ENCODE measurements at places on chromosomes 2 and 18.

DNA sequence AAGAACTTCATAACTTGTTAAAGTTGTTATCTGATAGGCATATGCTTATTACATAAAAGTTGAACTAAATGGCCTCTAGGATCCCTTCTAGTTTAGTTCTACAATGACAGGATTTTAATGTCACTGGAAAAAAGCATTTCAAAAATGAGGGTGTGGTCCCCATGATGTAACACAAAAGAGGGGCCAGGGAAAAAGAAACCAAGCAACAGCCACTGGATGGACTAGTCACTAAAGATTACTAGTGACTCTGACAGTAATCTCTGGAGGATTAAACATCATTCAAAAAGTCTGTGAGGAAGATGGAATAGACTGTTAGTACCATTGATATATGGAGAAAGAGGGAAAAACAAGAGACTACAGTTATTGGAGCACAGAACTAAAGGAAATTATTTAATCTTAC, 22.6 kb downstream of the SEPTIN10 start:
- DNase-seq, result no peak

DNA sequence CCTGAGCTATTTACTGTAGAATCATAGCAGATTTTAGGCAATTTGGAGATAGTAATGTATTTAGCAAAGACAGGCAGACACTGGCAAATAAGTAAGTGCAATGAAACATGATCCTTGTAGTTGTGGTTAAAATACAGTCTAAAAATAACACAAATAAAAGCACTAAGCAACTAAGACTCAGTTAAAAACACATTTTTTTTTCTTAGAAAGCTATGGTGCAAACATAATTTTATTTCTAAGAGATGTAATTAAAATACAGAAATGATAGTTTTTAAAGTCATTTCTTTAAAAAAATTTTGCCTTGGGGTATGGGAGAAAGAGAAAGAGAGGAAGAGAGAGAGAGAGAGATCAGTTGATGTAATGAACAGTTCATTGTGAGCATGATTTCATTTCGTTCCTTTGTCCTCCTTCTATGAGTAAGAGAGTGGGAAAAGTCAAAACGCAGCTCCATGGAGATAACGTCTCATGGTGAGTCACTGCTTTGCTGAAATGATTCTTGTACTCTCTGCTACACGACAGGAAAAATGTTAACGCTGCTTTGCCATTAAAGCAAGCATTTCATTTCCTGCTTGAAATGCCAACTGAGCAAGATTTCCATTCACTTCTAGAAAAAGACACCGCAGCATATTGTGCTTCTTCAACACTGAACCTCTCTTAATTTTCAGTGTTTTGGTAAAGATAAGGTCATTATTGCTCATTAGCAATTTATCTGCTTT, 61.3 kb upstream of the PGAP1 start:
- DNase-seq, result peak; percentile 20

GRCh38 chr2:47661310-47661709, 121.6 kb upstream of the MSH6 start:
- DNase-seq, result no peak

- DNase-seq, result no peak
Observed at GRCh38 chr18:55457028-55457427, 131.0 kb downstream of the TCF4 start.

DNA sequence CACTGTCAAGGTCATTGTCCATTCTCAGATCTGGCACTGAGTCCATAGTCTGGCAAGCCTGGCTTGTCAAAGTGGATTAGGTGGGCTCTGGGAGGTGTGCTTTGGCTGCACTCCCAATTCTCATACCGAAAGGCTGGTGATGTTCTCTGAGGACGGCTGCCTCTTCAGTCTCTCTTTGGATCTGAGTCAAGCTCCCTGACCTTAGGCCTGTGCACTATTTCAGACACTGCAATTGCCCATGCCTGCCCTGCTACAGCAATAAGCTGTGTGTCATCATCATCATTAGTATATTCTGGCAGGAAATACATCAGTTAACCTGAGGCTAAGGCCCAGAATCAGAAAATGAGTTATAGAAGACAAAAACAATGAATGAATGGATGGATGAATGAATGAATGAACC, 1.6 kb upstream of the SLC5A7 start:
- no peak for DNase-seq

DNA sequence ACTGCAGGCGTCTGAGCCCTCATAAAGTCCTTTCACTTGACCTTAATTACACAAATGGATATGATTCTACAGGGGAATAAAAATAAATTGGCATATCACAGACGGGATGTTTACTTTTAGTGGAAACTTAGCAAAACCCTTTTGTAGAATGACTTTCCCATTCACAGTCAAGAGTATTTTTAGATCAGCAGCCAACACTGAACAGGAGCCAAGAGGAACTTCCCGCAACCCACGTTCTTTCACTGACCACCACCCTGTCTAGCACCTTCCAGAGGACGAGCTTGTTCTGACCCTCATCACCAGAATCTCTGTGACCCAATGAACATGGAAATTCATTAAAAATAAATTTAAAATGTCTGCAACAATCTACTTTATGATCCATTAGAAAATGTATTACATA, 119.0 kb upstream of the SNTG2 start:
- DNase-seq, result no peak

Data from SHP77 treated with DMSO at 0.1 percent for 48 hours (cell line).